GM12878 (cell line): ENCODE measurements at places on chromosomes 6 and 20. TPM values are rescaled to one million over a fixed set of nuclear protein-coding genes. Genes with fewer than 3 reads are reported as not detected.
A peak's percentile ranks its signal among the peaks of the same experiment; 100 is the strongest.

BMP6 gene
- 0.15 TPM in 1 of 2 replicates, not detected in the other for total RNA-seq

KIF25 gene
- total RNA-seq: not detected in 2 replicates

DNA sequence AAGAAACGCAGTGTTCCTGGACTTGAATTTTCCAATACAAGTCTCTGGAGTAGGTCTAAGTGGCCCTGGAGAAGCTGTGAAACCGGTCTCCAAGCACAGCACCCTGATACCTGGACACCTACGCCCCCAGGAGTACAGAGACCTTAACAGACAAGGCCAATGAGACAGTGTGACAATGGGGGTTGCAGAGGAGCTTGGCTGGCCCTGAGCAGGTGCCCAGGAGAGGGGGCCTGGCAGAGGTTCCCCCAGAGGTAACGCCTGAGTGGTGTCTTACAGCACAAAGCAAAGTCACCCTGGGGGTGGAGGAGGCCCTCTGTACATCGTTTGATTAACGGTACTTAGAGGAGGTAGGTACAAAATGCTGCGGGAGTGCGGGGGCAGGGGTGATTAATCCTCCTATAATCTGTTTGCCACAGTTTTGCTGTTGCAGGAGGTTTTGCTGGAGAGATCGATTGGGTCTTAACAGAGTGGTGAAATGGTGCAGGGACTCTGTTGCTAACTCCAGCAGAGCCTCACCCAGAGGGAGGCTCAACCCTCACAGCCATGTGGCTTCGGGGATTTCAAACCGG lies 37.3 kb upstream of the APCDD1L start:
- DNase-seq: no peak

DNA sequence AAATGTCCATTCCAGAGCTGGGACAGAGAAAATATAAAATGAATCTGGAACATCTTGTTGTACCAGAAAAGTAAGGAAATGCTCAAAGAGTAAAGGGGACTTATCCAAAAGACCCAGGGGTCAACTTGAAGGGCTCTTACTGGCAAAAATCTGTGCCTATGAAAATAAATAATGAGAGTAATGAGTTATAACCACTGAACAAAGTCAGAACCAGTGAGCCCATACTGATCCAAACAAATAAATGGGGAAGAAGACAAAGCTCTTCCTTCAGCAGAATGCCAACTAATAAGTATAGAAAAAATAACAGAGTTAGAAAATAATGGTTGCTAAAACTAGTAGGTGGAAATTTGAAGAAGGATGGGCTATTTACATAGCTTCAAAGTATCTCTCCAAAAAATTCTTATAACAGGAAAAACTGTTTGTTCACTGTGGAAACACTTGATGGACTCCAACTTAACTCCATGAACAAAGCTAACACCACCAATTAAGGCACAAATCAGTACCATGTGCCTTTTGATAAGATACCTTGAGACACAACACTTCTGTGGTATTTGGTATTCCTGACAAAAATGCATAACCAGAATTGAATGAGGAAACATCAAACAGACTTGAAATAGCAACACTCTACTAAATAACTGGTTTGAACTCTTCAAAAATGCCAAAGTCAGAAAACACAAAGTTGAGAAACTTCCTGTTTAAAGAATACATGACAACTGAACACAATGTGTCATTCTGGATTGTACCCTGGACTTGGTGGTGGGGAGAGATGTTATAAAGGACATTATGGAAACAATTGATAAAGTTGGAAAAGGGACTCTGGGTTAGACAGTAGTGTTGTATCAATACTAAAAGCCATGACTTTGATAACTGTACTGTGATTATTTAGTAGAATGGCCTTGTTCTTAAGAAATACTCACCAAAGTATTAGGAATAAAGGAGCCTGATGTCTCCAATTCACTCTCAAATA lies 197.5 kb downstream of the ISM1 start:
- no peak for DNase-seq

GRCh38 chr6:89045011-89045387 lies 35.6 kb upstream of the PNRC1 start:
- DNase-seq: no peak

GRCh38 chr6:166470863-166471410 lies 88.2 kb upstream of the MPC1 start:
- DNase-seq: no peak

DNA sequence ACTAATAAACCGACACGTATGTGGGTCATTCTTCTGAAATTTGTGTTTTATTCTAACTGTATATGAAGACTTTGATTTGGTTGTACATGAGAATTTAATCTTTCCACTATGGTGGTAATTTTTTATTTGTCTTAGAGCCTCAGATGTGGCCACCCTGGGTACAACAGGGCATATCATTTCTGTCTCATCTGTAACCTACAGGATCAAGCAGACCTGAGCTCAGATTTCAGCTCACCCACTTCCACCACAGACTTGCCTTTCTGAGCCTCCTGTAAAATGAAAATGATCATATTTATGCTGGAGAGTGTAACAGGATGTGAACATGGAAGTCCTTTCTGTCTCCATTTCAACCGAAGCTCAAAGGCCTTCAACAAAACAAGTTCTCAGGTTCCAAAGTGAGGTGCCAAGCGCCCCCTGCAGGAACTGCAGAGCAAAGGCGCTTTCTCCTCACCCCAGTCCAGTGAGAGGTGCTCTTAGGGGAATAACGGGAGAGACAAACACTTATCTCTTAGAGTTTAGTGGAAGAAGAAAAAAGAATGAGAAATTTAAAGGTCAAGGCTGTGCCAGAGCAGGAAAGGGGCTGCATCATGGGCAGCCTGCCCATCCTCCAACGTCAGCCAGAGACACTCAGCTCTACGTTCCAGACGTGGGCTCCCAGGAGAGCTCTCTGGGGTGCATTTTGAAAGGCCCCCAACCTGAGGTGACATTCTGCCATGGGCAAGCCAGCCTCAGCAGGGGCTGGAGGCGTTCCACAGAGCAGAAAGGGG lies 23.0 kb upstream of the CD24 start:
- peak; percentile 12 for DNase-seq

DNA sequence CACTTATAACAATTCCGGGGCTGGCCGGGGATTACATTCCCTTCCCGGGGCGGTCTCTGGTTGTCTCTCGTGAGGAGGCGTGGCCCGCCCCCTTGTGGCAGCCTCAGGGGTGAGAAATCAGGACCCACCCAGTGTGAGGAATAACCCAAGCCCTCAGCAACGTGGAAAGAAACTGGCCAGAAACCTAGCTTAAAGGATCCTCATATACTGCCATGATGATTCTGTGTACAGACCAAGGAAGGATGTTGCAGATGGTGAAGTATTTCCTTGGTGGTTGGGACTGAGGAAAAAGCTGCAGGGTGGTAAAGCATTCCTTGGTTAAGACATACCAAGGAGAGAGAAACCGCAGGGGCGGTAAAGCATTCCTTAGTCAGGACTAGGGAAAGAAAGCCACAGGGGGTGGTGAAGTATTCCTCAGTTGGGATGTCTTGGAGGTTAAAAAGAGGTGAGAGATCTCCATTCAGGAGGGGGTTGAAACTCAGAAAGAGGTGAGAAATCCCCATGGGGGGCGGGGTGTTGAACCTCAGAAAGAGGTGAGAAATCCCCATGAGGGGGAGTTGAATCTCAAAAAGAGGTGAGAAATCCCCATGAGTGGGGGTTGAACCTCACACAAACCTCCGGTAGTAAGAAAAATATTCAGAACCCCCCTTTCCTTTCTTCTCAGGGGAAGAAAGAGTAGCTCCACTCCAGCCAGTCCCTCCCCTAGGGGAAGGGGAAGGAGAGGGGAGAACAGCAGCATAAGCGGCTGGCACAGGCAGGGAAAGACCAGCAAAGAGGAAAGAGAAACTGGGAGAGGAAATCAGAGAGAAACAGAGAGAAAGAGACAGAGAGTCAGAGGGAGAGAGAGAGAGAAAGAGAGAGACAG lies 238.1 kb downstream of the RNGTT start:
- DNase-seq: peak; percentile 26

- no peak for DNase-seq
Measured at GRCh38 chr6:138201836-138202235, 16.5 kb downstream of the PBOV1 start.

GRCh38 chr20:62367136-62367632 lies at the start of gene LAMA5:
LAMA5 (minus strand) TSS chr20:62367312; CDS start chr20:62367245, 67 bp downstream.
- no peak for DNase-seq

DNA sequence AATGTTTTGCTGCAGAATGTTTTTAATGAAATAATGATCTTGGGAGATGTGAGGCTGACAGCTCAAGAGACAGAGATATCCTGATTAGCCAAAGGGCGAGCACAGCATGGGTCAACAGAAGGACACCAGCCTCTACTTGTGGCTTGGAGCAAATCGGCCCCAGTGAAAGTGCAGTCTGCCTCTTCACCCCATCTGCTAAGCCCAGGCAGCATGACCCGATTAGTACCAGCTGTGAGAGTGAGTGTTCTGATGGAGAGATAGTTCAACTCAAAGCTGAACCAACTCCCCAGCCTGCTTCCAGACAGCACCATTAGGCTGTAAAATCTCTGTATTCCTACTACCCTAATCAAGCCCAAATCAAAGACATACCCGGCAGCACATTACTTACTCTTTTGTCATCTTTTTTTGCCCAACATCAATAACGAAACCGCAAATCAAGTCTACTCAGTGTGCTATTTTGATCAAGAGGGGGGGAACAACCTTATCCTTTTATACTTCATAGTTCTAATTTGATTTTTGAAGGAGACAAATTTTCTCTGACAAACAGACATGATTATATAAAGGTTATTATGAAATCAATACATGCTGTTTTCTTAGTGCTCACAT lies 514.1 kb upstream of the NRSN1 start:
- no peak for DNase-seq

DNA sequence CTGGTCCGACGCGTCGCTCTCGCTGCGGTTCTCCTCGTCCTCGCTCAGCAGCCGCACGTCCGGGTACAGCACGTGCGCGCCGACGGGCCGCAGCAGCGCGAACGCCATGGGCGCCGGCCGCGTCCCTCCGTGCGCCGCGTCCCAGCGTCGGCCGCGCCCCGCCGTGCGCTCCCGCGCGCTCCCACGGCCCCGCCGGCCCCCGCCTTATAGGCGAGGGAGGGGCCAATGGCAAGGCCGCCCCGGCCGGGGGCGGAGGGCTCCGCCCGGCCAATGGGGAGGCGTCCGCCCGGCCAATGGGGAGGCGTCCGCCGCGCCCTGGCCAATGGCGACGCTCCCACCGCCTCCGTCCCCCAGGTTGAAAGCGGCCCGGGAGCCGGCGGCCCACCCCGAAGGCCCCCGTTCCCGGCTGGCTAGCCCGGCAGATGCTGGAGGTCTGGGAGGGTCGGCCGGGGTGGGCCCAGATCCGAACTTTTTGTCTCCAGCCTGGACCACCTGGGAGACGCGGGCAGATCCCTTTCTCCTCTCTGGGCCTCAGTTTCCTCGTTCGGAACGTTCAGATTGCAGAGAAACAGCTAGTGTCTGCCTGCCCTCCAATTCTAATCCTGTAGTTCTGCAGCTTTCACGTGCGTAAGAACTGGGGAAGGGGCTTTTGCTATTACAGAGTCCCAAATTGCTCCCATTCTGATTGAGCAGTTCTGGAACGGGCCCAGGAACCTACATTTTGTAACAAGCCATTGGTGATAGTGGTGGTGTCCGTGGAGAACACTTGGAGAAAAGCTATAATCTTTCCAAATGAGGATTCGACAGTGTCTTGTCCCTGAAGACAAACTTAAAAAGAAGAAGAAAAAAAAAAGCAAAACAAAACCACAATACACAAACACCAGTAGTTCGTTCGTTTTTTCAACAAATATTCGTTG lies at the start of gene TCF15:
Gene TCF15, minus strand, starts transcription at position 180 of the 917 bp plus-strand sequence. Its CDS starts 72 bp downstream, at position 108.
- DNase-seq: no peak

- no peak for DNase-seq
Measured at GRCh38 chr20:46703435-46703834, 6.0 kb upstream of the SLC2A10 start.

DNA sequence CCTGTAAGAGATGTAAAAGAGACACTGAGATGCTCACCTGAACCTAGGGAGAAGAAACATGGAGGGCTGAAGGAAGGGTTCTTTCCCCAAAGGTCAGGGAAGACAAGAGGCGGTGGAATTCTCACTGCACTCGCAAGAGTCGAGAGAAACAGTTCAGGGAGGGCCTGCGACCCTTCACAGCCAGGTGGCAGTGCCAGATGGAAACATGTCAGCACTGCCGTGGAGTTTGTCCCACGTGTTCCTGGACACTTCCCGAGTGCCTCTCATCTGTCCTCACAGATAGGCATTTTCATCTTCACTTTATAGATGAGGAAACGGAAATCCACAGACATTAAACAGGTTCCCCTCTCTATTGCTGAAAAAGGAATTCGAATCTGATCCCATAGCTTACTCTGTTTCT lies 70.4 kb upstream of the SYNJ2 start:
- no peak for DNase-seq

- no peak for DNase-seq
Measured at GRCh38 chr6:22028403-22029090, 268.3 kb downstream of the PRL start.

DNA sequence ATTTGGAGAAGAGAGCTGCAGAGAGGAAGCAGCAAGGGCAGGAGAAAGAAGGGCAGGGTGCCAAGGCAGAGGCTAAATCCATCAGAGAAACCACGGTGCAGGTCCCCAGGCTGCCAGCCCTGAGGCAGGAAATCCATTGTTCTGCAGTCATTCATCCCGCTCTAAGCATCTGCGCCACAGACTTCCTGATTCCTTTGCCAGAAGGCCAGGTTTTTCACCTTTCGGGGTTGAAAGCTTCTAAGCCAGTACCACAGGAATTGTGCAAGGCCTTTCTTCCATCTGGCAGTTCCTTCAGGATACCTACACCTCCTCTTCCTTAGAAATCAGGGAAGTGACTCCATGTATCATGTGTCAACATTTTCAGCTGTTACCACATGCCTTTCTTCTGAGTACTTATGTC lies 45.6 kb downstream of the ADGRF5 start:
- DNase-seq: no peak

- no peak for DNase-seq
Measured at GRCh38 chr6:123117145-123117908, 121.3 kb downstream of the CLVS2 start.

DNA sequence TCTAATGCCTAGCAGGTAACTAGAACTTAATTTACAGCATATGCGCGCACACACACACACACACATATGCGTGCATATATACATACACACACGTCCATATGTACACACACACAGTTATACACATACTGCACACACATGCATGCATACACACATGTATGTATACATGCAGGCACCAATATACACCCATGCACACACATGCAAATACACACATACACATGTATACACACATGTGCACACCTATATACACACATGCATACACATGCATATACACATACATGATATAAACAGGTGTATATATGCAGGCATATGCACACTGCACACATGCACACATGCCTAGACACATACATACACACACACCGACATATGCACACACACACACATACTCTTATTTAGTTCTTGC lies 1.9 kb downstream of the CCR6 start:
- DNase-seq: no peak

GRCh38 chr20:4082406-4083097 lies 67.2 kb upstream of the RNF24 start:
- peak; percentile 59 for DNase-seq

GRCh38 chr20:9514072-9514460 lies 324 bp upstream of the LAMP5 start:
- no peak for DNase-seq

GRCh38 chr6:104700371-104701185 lies 159.1 kb downstream of the HACE1 start:
- DNase-seq: no peak

DNA sequence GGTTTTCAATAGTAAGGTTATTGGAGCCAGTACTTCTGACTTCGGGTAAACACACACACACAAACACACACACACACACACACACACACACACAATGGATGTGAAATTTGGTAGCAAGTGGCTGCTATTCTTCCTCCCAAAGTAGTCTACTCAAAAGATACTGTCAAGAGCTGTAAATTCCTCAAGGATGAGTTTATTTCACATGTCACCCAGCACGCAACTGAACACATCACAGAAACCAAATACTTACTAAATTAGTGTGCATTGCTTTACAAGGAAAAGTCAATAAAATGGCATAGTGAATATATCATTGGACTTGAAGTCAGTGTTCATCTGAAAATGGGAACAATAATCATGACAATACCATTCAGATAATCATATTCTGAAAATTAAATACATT lies 32.9 kb downstream of the MMUT start:
- no peak for DNase-seq
